Hair follicular keratinocyte (primary cell): ENCODE measurements at places on chromosomes 13 and 19. TPM values are rescaled to one million over a fixed set of nuclear protein-coding genes. Genes with fewer than 3 reads are reported as not detected.

The GPC6 gene
- total RNA-seq: 2.7 and 4.7 TPM in 2 replicates

The C13orf46 gene
- not detected in 2 replicates for total RNA-seq

The APOC4 gene
- not detected in 2 replicates for total RNA-seq

The NLRP12 gene
- not detected in 2 replicates for total RNA-seq

The SPATA13 gene
- 0.23 and 1.0 TPM in 2 replicates for total RNA-seq

The MOB3A gene
- 44.3 and 46.5 TPM in 2 replicates for total RNA-seq

The ZNF763 gene
- 0.61 and 0.78 TPM in 2 replicates for total RNA-seq

The OR7D2 gene
- total RNA-seq: under 0.01 TPM in 1 of 2 replicates, not detected in the other

The SPTBN4 gene
- 1.2 and 1.6 TPM in 2 replicates for total RNA-seq

The KCNC3 gene
- total RNA-seq: not detected in 2 replicates
